Breast epithelium (tissue), 4 donors: ENCODE measurements at places on chromosomes 5 and 9.

DNA sequence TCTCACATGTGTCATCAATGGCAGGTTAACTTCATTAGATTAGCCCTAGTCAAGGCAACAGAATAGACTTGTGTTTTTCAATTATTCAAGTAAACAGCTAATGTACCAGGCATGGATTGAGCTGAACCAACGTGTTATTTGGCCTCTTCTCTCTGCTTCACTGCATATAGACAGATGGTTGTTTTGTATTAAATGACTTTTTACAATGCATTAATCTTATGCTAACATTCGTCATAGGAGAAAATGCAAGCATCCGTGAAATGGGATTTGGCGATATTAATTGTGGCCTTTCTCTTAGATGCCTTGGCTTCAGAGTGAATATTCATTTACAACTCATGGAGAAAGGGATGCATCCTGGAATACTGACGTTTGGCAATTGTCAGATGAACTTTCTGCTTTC lies 208.0 kb downstream of the KCTD16 start:
- no peak for DNase-seq

DNA sequence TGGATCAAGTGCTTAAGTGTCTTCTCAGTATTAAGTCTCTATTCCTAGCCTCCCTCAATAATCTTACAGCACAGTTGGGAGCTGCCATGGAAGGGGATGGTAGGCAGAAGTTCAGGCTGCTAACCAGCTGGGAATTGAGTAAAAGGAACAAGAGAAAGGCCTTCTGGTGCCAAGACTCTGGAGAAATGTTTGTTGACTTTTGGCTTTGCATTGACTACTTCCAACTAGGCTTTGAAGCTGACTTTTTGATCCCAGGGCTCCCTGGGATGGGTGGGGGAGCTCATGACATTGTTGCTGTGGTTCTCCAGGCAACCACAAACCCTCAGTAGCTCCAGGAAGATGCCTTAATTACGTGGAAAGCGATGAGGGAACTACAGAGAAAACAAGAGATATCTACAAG lies 85.2 kb upstream of the HTR4 start:
- DNase-seq: no peak

- no peak for DNase-seq
Observed at GRCh38 chr5:173320259-173320658, 8.0 kb downstream of the STC2 start.

GRCh38 chr9:8208465-8208864 lies 408.9 kb upstream of the DMAC1 start:
- DNase-seq: no peak

- no peak for DNase-seq
Observed at GRCh38 chr9:129023036-129023907, 4.9 kb downstream of the SH3GLB2 start.

- no peak for DNase-seq
Observed at GRCh38 chr9:5113523-5113922, 71.9 kb downstream of the INSL6 start.

DNA sequence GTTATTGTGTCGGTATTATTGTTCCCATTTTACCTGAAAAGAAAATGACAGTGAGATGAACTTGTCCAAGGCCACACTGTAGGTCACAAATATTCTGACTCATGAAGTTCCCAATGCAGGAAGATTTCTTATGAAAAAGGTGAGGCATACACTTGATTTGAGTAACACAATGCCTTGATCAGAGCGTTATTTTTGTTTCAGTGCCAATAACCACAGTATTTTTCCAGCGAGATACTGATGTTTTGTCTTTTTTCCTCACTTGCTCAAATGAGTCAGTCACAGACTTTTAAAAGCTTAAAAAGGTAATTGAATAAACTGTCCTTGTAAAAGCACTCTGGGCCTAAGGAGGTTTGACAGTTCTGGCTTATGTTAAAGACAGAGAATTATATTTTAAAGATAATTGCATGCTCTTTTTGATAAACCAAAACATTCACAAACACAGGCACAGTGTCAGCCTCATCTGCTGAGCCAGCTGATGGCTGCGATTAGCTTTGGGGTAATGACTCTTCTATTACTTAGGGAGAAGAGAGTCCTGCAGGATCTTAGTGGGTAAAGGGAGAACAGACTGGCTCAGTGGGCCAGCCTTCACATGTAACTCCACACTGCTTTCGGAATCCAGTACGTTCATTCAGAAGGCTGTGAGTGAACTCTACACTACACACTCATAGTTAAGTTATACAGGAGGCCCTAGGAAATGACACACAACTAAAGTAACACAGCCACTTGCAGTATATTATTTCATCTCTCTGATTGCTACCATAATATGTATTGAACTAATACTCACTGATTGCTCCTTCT lies 165.5 kb upstream of the CD180 start:
- no peak for DNase-seq

GRCh38 chr9:99466104-99466503 lies 244.0 kb downstream of the SEC61B start:
- DNase-seq: no peak

GRCh38 chr5:65065001-65065511 lies 296.3 kb downstream of the CWC27 start:
- DNase-seq: no peak

GRCh38 chr5:136957428-136957827 lies 541.7 kb downstream of the SPOCK1 start:
- DNase-seq: no peak

- no peak for DNase-seq
Observed at GRCh38 chr5:133825631-133826289, 142.7 kb downstream of the C5orf15 start.

DNA sequence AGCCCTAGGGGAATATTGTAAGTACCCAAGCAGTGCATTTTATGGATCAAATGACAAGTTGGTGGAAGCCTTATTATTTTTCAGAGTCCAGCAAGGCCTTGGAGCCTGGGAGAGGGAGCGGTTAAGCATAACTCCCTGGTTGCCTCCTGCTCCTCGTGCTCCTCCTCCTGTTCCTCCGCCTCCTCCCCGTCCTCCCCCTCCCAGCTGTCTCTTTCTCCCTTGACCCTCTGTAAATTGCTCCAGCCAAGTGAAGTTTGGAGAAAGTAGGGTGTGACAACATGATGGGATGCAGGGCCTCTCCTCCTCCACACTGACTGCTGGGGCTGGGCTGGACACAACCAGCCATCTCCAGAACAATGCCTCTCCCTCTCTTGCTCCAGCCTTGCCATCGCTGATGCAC lies 586.9 kb downstream of the CCDC171 start:
- DNase-seq: no peak

- no peak for DNase-seq
Observed at GRCh38 chr9:100426189-100426529, 784 bp upstream of the MSANTD3 start.

DNA sequence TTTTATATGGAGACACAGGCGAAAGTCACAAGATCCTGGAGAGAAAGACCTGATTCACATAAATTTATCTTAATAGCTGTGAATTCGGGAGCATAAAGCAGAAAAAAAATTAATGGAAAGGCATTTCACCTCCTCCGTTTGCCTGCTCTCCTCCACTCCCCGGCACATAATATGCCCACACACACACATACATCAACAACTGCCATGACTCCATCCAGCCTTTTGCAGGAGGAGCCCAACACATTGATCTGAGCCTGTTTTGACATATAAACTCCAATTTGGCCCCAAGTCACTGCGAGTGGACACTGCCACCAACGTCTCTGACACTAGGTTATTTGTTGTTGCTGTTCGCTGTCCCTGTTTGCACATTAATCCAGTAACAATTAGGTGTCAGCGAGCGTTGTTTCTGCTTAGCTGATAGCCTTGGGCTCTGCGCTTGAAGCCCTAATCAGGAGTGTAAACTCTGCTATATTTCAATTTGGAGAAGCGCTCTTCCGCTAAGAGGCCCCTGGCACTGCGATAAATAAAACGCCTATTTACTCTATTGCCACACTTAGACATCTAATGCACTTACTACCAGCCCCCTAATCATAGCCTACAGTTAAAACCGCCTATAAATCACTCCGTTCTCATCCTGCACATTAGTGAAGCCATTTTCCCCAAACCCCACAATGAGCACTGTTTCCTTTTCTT lies 195.8 kb upstream of the TBCA start:
- no peak for DNase-seq

DNA sequence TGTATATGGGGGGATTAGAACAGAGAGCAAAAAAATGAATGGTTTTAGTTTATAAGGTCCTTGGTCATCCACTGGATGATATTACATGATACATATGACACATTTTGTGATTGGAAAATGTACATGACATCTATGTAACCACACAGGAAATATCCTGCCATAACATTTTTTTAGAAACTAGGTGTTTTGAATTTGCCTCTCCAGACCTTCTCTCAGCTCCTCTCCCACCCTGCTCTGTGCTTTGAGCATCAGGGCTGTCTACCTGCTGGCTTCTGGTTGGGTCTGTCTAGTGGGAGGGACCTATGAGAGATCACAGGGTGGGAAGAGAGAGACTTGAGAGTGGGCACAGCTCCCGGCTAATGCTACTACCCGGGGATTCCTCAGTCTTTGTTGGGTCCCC lies 24.4 kb downstream of the AKNA start:
- DNase-seq: no peak

GRCh38 chr5:140996060-140996459 lies 29.8 kb downstream of the PCDHAC2 start:
- no peak for DNase-seq

GRCh38 chr5:113081091-113081839 lies 104.7 kb downstream of the DCP2 start:
- no peak for DNase-seq

DNA sequence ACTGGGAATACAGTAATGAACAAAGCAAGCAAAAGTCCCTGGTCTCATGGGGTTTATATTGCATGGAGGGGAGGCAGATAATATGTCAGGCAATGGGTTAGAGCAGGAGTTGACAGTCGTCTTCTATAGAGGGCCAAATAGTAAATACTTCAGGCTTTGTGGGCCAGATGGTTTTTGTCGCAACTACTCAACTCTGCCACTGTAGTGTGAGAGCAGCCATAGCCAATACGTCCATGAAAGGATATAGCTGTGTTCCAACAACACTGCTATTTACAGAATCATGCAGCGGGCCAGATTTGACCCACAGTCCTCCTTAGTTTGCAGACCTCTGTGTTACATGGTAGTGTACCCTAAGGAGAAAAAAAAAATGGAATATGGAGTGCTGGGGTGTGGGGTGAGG lies 25.5 kb downstream of the MAST4 start:
- no peak for DNase-seq

DNA sequence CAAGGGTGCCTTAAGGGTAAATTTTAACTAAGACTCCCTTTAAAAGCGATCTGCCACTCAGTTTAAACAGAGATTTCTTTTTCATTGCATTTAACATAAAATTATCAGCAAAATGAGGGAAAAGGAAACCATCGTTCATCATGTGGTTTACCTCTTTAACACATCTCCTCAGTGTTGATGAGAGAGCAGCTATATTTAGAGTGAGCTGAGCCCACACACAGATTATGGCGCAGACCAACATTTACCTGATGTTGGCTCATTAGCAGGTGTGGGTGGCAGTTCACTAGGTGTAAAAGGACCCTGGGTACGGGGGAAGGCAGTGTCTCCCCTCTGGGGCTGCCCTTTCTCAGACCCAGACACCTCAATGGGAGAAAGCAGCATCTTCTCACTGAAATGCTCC lies 149.8 kb downstream of the ENTREP1 start:
- DNase-seq: no peak

GRCh38 chr5:50564079-50564478 lies 102.4 kb upstream of the PARP8 start:
- no peak for DNase-seq

GRCh38 chr9:123922911-123923310 lies 7.0 kb downstream of the DENND1A start:
- DNase-seq: no peak

DNA sequence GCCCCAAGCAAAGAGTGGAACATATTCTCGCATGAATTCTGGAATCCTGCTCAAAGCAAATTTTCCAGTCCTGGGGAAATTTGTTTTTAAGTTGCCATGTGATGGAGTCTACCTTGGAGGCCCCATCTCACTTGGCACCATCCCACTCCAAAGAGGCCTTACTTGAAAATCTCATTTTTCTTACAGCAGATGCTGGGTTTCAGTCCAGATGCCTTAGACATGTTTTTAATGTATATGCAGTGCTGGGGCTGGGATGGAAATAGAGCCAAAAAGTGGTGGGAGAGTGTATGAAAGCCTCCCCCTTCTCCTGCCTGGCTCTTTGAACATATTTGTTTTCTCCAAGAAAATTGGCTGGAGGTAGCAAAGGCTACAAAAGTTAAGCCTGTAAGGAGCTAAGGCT lies 493.7 kb downstream of the ENC1 start:
- no peak for DNase-seq

GRCh38 chr5:78016863-78017529 lies 240.9 kb upstream of the TBCA start:
- no peak for DNase-seq

DNA sequence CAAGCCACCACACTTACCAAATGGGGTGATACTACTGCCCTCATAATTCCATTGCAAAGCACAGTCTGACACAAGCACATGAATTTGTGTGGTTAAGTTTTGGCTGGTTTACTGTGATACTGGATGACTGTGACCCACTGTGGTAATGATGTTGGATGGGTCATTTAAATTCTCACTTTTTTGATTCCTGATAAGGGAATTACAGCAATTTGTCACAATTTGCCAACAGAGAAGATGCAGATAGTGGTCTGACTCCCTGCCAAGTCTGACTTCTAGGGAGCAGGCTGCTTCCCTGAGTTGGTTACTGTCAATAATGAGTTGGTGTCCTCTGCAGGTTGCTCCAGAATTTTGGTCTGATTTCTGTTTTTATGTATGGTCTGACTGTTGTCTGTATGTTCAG lies 731.9 kb downstream of the MTRR start:
- no peak for DNase-seq

DNA sequence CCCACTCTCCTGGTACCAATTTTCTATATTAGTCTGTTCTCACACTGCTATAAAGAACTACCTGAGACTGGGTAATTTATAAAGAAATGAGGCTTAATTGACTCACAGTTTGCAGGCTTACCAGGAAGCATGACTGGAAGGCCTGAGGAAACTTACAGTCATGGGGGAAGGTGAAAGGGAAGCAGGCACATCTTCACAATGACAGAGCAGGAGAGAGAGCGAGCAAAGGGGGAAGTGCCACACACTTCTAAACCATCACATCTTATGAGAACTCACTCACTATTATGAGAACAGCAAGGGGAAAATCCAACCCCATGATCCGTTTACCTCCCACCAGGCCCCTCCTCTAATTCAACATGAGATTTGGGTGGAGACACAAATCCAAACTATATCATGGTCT lies 72.2 kb downstream of the ATG10 start:
- no peak for DNase-seq

- DNase-seq: no peak
Observed at GRCh38 chr5:133229931-133230664, 178.3 kb downstream of the HSPA4 start.

GRCh38 chr5:129591508-129592160 lies 131.5 kb downstream of the ADAMTS19 start:
- DNase-seq: no peak

- DNase-seq: no peak
Observed at GRCh38 chr9:2790466-2790865, 53.4 kb downstream of the PUM3 start.
